ENCODE measurements at places on chromosomes 12 and 14.

- no peak for DNase-seq
These were observed 60.5 kb upstream of the NUDT4 start for GRCh38 chr12:93317227-93317626.

GRCh38 chr12:71646512-71646911 lies 17.1 kb downstream of the ZFC3H1 start:
- DNase-seq, result no peak

DNA sequence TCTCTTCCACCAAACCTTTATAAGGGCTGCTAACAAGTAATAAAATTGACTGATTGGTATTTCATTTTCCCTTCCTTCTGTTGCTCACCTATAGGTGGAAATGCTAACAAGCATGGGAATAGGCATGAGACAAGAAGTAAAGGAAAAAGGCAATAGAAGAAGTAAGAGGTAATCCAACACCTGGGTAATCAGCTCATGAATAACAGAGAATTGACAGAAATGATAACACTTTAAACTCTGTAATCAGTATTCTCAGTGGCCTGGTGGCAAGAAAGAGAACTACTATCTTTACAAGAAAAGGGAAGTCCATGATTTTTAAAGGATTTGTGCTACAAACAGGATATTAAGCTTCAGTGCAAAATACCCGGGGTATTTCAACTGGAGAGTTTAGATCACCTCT lies 737.8 kb downstream of the RERGL start:
- no peak for DNase-seq

DNA sequence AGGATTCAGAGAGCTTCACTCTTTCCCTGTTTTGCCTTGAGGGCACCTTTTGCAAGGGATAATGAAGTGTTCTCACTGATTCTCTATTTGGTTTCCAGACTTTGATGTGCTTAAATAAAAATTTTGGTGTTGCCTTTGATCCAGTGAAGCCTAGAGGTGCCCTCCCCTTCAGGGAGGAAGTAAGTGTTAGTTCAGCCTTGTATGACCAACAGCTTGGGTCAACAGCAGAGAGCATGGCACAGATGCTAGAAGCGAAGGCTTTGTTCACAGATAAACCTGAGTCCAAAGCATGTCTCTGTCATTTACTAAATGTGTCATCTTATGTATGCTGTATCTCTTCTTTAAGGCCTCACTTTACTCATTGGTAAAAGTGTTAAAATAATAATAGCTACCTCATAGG lies 52.8 kb upstream of the STXBP6 start:
- no peak for DNase-seq

- no peak for DNase-seq
These were observed 10.2 kb upstream of the LTA4H start for GRCh38 chr12:96045566-96045965.

GRCh38 chr12:124413401-124413800 lies 118.5 kb downstream of the RFLNA start:
- DNase-seq, result no peak

GRCh38 chr12:45732250-45732649 lies 2.7 kb downstream of the ARID2 start:
- no peak for DNase-seq

GRCh38 chr12:54628186-54628846 lies 6.4 kb downstream of the LACRT start:
- no peak for DNase-seq

- no peak for DNase-seq
These were observed 339.3 kb downstream of the BCL11B start for GRCh38 chr14:98932431-98933325.

DNA sequence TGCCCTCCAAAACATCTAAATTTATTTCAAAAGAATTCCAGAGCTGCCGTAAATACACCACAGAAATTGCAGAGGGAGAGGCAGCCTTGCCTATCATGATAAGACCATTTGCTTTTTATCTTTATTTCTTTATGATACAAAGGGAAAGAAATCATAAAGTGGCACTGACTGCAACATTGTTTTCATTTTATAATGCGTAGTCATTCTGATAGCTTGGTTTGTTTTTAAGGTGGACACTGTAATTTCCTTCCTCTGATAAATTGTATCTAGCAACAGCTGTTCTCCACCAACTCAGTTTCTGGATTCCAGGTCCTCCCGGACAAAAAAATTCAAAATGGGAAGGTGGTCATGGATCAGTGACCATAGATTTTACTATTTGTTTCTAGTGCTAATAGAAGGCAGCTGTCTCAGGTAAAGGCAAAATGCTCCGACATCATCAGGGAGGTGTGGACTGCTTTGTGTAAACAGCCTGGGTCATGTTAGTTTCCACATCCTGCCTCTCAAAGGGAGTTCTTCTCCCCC lies 623 bp upstream of the TSPAN8 start:
- no peak for DNase-seq

DNA sequence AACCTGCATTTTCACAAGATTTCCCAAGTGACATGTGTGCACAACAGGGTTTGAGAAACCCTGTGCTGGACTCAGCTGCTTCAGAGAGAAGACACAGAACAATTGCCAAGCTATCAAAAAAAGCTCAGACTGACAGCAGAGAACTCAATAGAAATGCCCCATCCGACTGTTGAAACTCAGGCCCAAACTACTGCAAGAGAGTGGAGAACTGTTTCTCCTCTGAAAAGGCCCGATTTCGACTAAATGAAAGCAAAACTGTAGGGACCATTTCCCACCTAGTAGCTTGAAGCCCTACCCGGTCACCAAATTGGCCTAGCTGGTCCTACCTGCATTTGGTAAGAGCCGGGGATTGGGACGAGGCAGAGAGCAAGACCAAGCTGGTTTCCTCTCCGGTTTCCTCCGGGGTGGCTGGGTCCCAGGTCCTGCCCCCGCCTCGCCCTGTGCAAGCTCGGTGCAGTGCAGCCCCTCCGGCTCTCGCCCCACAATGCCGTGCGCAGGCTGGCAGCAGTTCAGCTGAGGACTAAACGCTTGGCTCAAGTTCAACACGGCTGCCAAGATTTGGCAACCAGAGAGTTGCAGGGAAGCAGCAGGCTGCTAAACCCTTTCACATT lies 1180.6 kb downstream of the VRK1 start:
- peak; percentile 68 for DNase-seq

GRCh38 chr12:11676052-11676451 lies 26.6 kb downstream of the ETV6 start:
- DNase-seq, result no peak

- no peak for DNase-seq
These were observed 132.0 kb upstream of the NOVA1 start for GRCh38 chr14:26729851-26730250.

DNA sequence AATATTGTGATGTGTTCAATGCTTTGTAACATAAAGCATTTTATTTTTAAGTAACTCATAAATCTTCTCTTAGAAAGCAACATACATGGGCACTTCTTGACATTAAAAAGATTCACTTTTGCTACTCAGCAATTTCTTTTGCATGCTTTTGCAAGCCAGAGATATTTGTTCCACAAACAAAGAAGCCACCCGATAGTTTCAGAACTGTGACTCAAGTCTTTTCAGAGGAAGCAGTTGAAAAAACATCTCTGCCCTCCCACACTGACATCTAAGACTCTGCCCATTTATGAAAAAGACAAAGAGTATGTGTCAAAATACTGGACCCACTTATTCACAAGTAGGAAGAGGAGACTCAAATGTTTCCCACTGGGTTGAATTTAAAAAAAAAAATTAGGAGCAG lies 7.5 kb downstream of the APPL2 start:
- DNase-seq, result no peak

- DNase-seq, result no peak
These were observed 30.9 kb downstream of the LRTM2 start for GRCh38 chr12:1851151-1851701.

- no peak for DNase-seq
These were observed 51.6 kb upstream of the GPR68 start for GRCh38 chr14:91295851-91296796.

DNA sequence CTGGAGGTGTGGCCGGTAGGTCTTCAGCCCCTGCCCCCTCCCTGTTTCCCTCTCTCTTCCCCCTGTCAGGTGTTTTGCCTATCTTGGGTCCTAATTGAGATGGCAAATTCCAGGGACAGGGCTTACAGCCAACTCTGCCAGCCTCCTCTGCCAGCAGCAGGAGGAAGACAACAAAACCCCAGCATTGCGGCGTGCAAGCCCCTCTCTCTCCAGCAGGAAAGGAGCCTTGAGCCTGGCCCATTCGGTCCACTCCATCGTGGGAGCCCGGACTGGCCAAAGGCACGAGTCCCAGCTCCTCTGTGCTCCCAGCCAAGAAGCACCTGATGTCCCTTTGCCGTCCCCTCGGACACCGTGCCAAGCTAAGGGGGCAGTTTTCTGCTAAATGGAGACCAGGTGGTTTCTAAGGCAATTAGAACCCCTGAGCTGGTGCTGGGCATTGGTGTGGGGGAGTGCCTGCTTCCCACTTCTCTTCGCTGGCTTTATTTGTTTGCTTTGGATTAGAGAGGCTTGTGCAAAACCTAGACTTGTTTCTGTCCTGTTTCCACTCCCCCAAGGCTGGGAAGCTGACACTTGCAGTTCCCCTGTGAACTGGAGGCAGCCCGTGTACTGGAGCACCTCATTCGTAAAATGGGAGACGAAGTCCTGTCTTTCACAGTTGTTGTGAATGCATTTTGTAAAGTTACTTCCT lies 57.1 kb upstream of the LHX5 start:
- DNase-seq, result no peak

- no peak for DNase-seq
These were observed 343.4 kb downstream of the MED13L start for GRCh38 chr12:115934046-115934445.

- no peak for DNase-seq
These were observed 11.4 kb downstream of the LTB4R start for GRCh38 chr14:24322672-24323071.

DNA sequence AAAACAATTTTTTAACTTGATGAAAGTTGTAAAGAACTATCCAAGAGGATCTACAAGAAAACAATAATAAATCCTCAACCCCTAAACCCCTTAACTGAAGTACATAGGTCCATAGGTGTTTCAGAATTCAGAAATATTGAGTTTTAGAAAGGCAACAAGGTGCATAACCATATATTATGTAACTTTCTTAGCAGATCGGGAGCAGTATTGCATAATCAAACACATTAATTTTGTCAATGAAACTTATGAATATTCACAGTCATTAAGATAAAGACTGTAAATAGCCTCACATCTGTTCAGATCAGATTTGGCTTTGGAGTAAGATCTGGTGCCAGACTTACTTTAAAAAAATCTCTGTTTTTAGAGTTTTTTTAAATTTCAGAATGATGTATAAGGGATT lies 647.1 kb upstream of the FLRT2 start:
- DNase-seq, result no peak

DNA sequence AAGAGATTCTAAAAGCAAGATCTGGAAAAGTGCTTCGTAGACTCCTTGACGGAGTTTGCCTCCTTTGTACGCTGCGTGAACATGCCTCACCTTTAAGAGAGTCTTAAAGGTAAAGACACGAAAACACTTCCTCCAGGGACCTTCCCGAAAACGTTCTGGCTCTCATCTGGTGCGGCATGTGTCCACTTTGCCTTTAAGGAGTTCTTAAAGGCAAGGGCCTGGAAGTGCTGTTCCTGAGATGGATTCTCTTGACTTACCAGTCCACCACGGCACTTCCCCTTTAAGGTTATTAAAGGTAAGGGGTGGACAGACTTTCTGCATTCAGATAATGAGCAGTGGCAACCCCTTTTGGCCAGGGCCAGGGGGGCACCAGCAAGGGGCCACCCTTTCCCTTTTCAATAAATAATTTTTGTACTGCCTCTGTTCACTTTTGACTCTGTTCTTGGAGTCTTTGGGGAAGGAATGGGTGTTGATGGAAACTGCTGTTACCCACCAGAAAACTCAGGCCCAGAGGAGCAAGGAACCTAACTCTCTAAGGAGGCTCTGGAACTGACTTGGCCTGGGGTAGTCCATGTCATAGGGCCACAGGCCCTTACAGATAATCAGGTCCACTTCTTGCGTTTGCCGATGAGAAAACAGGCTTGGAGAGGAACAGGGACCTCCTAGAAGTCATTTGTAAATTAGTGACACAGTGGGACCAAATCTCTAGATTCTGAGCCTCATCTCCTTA lies 4.4 kb downstream of the REM2 start:
- DNase-seq, result peak; percentile 13

DNA sequence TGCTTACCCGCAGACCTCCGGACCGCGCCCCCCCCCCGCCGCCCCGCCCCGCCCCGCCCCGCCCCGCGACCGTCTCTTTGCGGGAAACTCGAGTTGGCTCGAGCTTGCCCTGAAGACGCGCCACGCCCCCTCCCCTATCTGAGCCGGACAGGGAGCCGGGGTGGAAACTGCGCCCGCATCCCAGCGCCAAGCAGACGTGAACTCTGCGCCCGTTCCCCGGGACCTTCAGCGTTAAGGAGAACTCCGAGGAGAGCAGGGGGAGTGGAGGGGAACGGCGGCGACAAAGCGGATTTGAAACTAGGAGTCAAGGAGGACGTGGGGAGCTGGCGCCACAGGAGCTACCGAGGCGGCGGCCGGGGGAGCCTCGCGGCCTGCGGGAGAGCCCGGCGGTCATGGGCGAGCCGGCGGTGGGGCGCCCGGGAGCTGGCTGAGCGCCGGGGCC lies at the start of gene KCNK13:
KCNK13 (plus strand) TSS at position 310 of the 442 bp plus-strand sequence. CDS start 212 bp downstream, outside the sequence.
- DNase-seq, result no peak

DNA sequence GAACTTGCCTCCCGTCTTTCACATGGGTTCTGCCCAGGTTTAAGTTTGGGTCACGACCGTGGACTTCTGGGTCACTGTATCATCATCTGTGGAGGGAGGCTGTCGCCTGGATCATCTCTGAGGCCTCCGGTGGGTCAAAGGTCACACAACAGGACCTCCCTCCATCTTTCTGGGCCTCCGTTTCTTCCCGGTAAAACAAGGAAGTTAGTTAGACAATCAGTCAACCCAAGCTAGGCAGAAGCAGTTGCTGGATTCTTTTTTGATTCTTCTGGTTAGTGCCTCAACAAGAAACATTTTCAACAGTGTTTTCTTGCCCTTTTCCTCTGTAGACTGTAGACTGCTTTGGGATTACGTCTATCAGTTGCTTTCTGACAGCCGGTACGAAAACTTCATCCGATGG lies 186.6 kb upstream of the BCL2L14 start:
- no peak for DNase-seq

GRCh38 chr12:75750716-75751306 lies 239.4 kb upstream of the KRR1 start:
- DNase-seq, result no peak

DNA sequence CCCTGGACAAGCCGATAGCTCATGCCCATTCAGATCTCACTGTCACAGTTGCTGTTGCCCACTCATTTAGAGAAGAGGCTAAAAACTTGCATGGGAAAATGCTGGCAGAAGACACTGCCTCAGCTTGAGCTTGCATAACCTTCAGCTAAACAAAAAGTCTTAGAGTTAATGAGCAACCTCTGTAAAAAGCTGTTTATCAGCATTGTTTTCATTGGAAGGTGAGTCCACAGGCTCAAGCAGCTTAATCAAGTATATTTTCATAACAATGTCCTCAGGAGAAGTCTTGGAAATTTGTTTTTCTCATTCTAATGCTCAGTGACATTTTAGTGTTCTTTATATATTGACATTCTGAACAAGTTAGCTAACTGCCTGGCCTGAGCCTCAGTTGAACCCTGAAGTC lies 872.9 kb downstream of the TMTC2 start:
- no peak for DNase-seq

GRCh38 chr14:105196265-105196960 lies 15.3 kb upstream of the NUDT14 start:
- DNase-seq, result no peak

GRCh38 chr12:109523504-109523903 lies 46.1 kb downstream of the UBE3B start:
- no peak for DNase-seq
